ENCODE measurements at places on chromosomes 12 and 14.

- no peak for DNase-seq
Observed at GRCh38 chr12:61869796-61870195, 390.4 kb upstream of the USP15 start.

- no peak for DNase-seq
Observed at GRCh38 chr14:78178971-78179370, 8.8 kb downstream of the NRXN3 start.

- DNase-seq: no peak
Observed at GRCh38 chr12:29769162-29769858, 14.4 kb downstream of the TMTC1 start.

GRCh38 chr12:24860546-24860945 is 88.4 kb downstream of the BCAT1 start:
- DNase-seq: no peak

DNA sequence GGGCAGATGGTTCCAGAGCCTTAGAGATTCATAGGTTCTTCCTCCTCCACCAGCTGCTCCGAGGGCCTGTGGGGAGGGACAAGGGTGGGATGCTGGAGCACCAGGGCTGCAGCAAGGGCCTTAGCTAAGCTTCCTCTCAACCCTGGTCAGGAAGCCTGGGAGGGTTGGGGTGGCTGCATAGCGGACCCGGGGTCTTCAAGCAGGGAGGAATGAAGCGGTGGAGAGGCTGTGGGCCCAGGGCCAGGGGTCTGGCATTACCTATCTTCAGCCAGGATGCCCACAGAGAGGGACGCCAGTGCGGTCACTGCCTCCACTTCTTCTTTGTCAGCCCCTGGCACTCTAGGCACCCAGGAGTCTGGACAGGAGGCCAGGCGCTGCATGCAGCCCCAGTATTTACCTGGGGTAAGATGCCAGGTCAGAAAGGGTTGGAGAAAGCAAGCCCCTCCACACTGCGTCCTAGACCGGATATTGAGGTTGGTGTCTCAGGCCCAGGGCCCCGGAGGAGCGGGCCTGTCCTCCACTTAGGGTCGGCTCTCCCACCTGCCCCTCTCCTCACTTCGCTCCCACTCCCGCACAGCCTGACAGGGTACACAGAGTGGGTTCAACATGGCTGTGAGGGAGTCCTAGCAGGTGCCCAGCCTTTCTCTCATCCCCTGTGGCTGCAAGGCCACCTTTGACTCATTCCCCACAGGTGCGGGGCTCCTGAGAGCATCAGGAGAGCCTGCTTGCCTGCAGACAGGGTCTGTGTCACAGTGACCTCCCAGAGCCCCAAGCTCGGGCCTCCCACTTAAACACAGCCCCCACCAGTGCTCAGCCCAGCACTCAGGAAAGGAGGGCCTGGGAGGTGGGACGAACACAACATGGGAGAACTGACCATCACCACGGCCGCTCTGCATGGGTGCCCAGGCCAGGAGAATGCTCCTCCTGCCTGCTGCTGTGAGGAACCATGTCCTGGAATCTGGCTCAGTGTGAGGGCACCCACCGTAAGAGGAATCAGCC is 11.1 kb downstream of the SLC48A1 start:
- no peak for DNase-seq

GRCh38 chr14:91580876-91581577 is 70.9 kb upstream of the PPP4R3A start:
- no peak for DNase-seq

GRCh38 chr14:68199554-68200151 is 380.1 kb downstream of the RAD51B start:
- no peak for DNase-seq

DNA sequence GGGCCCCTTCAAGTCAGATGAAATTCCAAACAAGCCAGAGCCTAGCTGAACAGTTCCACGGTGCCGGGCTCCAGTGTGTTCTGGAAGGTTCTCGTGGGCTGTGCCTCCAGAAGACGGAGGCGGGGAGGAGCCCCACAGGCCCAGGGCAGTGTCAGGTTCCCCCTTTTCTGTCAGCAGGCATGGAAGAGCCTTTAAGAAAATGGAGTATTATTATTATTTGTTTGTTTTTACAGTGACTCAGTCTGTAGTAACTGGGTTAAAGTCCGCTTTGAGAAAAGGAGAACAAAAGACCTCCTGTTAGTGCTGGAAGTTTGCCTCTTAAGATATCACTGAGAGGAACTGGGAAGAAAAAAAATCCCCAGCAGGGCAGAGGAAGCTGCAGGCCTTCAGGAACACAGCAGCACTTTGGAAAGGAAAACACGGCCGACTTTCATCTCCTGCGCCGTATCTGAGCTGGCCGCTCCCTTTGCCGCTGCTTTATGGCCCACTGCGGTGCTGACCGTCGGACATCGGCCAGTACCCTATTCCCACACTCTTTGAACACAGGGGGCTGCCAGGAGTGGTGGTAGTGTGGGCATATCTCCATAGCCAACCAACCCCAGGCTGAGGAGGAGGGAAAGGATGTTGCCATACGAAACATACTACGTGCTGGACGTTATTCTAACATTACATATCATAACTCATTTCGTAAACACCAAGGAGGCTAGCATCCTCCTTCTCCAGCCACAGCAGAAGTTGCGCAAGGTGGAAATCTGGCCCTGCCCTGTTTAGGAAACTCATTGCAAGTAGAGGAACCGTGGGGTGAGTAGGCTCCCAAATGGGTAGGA is 194.0 kb downstream of the ZFP36L1 start:
- DNase-seq: no peak

GRCh38 chr14:34098045-34098984 is 147.4 kb upstream of the EGLN3 start:
- peak; percentile 12 for DNase-seq

GRCh38 chr12:124824195-124824594 is 39.5 kb downstream of the SCARB1 start:
- no peak for DNase-seq

- peak; percentile 57 for DNase-seq
Observed at GRCh38 chr14:64704143-64704742, at the start of gene PLEKHG3. PLEKHG3 (plus strand) TSS chr14:64704424; CDS start chr14:64727632, 23,208 bp downstream.

- no peak for DNase-seq
Observed at GRCh38 chr14:75647640-75648039, 13.0 kb downstream of the ERG28 start.

- DNase-seq: no peak
Observed at GRCh38 chr12:132108211-132108832, 35.8 kb downstream of the DDX51 start.

DNA sequence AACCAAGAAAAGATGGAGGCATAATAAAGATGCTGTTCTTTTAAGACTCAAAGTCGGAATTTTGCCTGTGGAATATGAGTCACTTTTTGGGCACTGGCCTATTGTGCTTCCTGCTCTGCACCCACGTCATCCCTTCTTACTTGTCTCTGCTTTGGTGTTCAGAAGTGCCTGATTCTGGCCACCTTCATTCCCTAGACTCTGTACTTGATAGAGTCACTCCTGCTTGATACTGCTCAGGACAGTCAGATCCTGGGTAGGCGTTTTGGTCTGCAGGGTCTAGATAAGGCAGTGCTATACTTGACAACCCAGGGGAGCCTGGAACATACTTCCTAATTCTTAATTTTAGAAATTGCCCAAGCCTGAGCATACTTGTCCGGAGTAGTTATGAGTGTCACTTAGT is 1.9 kb downstream of the LRRK2 start:
- DNase-seq: no peak

DNA sequence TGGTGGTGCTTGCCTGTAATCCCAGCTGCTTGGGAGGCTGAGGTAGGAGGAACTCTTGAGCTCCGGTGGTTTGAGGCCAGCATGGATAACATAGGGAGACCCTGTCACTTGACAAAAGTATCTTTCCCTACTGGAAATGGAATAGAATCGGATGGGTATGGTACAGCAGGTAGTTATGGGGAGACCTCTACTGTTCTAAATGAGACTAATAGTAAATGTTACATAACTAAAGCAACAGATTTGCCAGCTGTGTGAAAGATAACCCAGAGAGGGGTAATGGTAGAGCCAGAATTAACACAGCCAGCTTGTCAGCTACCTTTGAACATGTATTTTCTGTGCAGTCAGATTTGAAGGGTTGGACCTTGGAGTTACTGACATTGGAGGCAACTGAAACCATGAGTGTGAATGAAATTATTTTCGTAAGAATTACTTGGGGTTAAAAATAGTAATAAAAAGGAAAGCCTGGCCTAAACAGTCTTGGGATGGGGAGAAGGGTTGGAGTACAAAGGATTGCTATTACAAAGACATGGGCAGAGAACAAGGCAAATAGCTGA is 21.7 kb upstream of the NUP107 start:
- no peak for DNase-seq

DNA sequence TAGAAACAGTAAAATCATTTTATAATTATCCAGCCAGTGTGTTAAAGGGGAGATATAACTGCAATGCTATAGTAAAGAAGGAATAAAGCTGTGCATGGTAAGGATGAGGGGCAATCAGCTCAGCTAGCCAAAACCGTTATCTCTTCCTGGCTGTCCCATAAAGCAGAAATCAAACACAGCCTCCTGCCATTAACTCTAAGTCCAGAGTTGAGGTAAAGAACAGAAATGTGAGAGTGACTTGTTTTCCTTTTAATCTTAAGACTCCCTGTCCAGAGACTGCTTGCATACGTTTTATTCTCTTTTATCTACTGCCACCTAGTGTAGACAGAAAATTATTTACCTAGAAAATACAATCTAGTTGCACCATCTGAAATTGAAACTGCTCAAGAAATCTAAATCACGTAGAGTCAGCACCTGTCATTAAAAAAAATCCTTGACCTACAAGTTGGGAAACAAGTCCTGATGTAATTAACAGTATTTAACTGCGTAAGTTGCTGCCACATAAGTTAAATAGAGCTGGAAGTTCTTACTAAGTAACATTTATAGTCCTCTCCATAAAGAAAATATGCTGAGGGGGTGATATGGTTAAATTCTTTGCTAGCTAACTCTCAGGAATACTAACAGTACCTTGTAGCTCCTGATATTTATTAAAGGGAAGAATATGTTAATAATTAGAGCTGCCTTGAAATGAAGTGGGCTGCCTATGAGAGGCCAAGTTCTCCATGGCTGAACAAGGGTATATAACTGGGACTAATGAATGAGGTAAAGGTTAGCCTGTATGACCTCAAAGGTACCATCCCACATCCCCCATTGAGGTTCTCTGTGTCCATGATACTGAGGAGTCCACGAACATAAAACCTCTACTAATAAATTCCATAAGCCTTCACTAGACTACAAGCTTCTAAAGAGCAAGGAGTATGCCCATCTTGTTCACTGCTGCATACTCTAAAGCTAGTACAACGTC is 62.7 kb downstream of the GALNT4 start:
- DNase-seq: no peak

GRCh38 chr14:50979941-50980850 is 35.9 kb upstream of the PYGL start:
- no peak for DNase-seq

- no peak for DNase-seq
Observed at GRCh38 chr14:54370323-54371198, 26.2 kb upstream of the CDKN3 start.

DNA sequence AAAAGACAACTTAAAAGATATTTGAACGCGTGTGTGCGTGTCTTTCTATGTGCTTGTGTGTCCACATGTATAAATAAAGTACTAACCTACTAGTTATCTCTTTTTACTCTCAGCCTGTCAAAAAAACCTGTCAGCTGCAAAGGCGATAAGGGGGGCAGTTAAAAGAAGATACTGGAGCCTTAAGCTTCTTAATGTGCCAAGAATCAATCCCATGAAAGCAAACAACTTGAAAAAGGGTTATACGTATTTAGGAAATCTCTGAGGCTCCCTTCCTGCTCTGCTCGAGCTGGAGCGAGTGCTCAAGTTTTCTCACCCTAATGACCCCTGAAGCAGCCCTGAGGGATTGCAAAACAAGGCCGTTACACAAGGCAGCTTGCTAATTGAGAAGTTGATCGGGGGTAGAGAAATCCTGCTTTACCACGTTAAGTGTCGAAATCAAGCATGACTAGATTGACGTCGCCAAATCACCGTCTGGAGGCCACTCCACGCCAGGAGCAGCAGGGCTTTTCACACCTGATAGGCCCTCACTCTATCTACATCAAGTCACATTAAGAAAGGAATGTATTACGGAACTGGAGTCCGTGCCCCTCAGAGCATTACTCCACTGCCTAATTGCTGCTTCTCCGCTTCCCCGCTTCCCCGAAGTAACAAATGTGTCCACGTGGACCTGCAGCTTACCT is 32.4 kb downstream of the LMO3 start:
- DNase-seq: no peak

DNA sequence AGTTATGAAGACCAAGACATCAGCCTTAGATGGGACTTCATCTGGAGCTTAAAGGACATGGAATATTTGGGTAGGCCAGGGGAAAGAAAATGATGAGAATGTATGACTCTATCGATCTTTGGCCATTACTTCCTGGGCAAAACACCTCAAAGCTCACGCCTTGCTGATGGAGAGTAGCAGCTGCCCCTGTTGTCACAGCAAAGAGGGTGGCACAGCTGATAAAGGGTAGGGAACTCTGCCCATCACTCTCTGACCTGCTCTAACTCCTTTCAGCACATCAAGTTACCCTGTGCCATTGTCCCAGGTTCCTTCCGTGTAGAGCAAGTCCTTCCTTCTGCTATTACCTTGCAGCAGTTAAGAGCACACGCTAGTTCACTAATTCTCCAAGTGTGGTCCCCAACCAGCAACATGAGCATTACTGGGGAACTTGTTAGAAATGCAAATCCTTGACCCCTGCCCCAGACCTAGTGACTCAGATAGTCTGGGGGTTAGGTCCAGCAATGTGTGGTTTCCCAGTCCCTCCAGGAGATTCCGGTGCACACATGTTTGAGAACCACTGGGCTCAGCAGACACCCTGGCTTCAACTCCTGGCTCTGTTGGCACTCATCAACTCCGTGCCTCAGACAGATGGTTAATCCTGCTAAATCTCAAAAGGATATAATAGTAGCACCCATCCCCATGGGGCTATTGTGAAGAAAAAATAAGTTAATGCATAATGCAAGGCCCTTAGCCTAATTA is 93.7 kb upstream of the EEA1 start:
- no peak for DNase-seq

GRCh38 chr14:92135269-92135668 is 13.5 kb downstream of the CPSF2 start:
- no peak for DNase-seq

- no peak for DNase-seq
Observed at GRCh38 chr12:10175846-10176636, 2.8 kb upstream of the TMEM52B start.

DNA sequence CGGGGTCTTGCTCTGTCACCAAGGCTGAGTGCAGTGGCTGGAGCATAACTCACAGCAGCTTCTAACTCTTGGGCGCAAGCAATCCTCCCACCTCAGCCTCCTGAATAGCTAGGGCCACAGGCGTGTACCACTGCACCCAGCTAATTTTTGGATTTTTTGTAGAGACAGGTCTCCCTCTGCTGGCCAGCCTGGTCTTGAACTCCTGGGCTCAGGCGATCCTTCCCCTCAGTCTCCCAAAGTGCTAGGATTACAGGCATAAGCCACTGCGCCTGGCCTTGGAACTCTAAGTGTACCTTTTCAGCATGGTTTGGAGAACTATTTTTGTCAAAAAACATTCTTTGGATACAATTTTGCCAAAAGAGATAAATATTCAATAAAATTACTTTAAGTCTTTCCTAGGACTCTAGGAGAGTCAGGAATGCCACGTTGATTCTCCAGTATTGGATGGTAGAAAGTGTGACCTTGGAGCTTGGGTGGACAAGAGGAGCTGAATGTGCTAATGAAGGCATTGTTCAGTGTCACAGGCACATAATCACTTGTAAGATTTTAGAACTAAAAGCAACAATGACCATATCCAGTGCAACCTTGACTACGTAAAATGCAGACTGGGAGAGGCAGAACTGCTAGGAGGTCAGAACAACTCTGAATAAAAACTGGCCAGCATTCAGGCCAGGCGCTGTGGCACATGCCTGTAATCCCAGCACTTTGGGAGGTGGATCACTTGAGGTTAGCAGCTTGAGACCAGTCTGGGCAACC is 2.8 kb downstream of the SRSF9 start:
- DNase-seq: peak; percentile 54

GRCh38 chr12:45987340-45987727 is 3.0 kb downstream of the SCAF11 start:
- DNase-seq: no peak
